ENCODE measurements at places on chromosomes 4 and X.

GRCh38 chr4:153273751-153274150 lies 69.5 kb downstream of the TRIM2 start:
- DNase-seq: no peak

GRCh38 chrX:102833136-102833535 lies 103.9 kb upstream of the RAB40AL start:
- peak; percentile 41 for DNase-seq

GRCh38 chrX:129984111-129984958 lies 1.9 kb downstream of the BCORL1 start:
- DNase-seq: no peak

GRCh38 chrX:106612393-106612763 lies 600 bp downstream of the RADX start:
- DNase-seq: no peak

- DNase-seq: peak; percentile 87
Measured at GRCh38 chr4:187618701-187619281, 376.8 kb upstream of the ZFP42 start.

GRCh38 chr4:159204566-159204965 lies 101.7 kb downstream of the RAPGEF2 start:
- DNase-seq: peak; percentile 40

DNA sequence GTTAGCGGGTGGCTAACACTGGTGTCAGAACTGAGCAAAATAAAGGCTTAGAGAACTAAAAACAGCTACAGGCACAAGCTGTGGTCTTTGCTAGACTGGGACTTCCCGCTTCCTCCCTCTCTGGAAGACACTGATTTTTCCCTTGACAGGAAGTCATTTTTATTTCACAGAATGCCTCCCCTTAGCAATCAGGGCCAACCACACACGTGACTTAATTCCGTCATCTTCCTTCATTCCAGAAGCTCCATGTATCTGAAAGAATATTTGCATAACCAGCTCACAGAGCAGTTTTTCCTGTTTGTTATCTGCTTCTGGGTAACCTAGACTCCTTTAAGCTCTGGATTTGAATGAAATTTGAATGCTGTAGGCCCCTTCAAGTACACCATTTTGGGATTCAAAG lies 327.5 kb upstream of the FRG1 start:
- no peak for DNase-seq

DNA sequence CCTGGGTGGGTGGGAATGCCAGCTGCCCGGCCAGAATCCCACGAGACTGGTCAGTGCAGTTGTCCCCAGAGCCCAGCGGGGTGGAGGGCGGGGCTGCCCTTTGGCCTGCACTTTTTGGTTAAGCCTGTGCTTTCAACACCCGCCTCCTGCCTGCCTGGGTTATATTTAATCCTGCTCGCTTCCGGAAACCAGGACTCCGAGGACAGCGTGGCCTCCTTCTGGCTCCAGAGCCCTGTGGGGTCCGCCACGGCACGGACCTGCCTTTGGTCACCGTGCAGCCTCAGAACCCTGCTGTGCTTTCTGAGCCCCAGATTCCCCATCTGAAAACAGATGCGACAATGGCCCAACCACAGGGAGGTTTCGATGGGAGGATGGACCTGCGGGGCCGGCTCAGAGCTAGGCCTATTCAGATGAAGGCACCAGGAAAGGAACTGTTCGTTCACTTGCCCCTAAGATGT lies 29.4 kb upstream of the KIAA0232 start:
- DNase-seq: no peak

- DNase-seq: peak; percentile 11
Measured at GRCh38 chrX:111098874-111099273, 2.9 kb downstream of the PAK3 start.

GRCh38 chr4:149409146-149409545 lies 406.5 kb downstream of the IQCM start:
- DNase-seq: peak; percentile 53

DNA sequence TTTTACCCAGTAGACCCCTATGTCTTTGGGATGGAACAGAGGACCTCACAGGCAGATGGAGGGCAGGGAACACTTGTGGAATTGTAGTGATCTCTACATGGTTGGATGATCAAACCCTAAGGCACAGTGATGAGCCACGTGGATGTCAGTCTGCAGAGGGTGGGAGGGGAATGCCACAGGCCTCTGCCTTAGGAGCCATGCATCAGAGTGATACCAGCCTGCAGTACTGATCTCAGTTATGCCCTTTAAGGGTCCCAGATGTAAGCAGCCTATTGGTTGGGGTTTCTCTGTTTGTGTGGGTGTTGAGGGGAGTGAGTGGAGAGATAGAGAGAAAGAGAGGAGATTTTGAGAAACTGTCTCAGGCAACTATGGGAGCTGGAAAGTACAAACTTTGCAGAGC lies 39.9 kb upstream of the XAGE1B start:
- DNase-seq: no peak

GRCh38 chrX:115562480-115562847 lies 1.5 kb downstream of the PLS3 start:
- DNase-seq: peak; percentile 54

DNA sequence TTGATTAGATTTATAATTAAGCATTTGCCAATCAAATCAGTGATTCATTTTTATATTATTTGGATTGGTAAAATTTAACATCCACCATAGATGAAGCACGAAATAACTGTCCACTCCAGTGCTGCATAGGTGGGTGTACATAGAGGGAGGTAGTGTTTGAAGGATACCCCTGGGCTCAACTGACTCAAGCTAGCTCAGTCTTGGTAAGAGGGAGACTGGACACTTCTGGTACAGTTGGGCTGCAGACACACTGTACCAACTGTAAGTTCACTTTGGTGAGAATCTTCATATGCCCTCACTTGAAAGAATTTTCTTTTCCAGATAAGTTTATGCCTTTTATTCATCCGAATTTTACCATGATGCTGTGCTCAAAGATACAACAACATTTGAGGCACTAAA lies 48.6 kb upstream of the UGT2B15 start:
- no peak for DNase-seq

GRCh38 chr4:161538941-161539340 lies 624.9 kb downstream of the FSTL5 start:
- DNase-seq: no peak

GRCh38 chr4:85726555-85726954 lies 251.6 kb downstream of the ARHGAP24 start:
- no peak for DNase-seq

GRCh38 chrX:5054852-5055251 lies 1173.8 kb downstream of the NLGN4X start:
- no peak for DNase-seq

DNA sequence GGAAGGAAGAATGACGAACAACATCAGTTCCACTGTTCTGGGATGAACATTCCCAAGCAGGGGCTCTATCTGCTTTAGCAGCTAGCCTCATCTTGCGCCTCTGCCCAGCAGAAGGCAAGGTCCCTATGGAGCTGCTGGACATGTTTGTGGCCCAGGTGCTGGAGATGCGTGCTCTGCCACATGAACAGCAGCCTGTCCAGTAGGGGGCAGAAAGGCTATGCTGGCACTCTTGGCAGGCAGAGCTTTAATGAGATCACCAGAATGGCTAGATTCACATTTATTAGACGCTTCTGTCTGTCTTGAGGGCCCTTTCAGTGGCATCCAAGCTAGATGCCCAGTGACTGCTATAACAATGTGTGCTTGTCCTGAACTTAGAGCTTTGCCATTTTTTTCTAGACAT lies 1826.0 kb downstream of the STIM2 start:
- peak; percentile 64 for DNase-seq
